HS-5 (cell line): ENCODE measurements at places on chromosomes 2 and 18.

DNA sequence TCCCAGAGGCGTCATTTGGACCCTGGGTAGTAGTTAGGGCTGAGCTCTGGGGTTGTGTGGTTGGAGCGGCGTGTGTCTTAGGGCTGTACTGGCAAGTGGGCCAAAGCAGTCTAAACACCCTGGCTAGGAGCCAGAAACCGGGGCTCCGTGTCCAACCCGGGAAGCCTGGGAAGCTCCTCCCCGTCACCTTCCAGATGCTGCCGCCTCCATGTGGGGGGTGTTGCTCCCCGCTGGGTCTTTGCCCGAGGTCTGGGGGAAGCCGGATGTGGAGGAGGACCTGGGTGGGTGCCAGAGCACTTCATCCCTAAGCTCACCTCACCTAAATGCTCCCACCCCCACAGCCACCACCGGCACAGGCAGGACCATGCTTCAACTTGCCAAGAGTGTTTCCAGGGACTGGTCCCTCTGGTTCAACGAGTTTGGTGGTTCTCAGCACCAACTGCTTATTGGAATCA is 25.4 kb downstream of the TET3 start:
- DNase-seq = no peak

DNA sequence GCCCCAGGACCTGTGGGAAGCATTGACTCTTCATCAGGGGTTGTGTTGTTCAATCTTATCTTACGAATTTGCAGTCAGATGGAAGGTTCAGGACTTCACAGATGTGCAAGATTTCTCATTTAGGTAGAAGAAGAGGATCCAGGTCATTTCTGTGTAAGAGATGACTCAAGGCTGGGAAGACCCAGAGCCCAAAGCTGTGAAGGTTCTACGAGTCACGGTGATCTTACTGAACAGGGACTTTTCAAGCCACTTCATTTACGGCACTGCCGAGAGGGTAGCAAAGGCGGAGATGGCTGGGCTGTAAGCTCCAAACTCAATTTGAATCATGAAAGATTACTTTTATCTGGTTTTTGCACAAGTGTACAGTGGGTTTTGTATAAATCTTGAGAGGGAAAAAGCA is 228.0 kb upstream of the MEX3C start:
- DNase-seq = no peak

GRCh38 chr2:236887531-236887930 is 198.2 kb upstream of the COPS8 start:
- no peak for DNase-seq

DNA sequence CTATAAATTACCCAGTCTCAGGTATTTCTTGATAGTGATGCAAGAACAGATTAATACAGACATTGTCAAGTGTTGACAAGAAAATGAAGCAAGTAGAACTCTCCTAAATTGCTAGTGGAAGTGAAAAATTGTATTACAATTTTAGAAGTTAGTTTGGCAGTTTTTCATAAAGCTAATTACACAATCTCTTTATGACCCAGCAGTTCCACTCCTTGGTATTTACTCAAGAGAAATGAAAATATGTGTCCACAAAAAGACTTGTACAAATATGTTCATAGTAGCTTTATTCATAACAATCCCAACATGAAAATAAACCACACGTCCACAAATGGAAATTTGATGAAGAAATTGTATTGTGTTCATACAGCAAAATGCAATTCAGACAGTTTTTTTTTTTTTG is 49.4 kb downstream of the PDE1A start:
- DNase-seq = no peak

- peak; percentile 36 for DNase-seq
These were observed 636.0 kb upstream of the LRATD1 start for GRCh38 chr2:13996527-13996926.

GRCh38 chr2:134341476-134341875 is 87.6 kb downstream of the MGAT5 start:
- DNase-seq = no peak

DNA sequence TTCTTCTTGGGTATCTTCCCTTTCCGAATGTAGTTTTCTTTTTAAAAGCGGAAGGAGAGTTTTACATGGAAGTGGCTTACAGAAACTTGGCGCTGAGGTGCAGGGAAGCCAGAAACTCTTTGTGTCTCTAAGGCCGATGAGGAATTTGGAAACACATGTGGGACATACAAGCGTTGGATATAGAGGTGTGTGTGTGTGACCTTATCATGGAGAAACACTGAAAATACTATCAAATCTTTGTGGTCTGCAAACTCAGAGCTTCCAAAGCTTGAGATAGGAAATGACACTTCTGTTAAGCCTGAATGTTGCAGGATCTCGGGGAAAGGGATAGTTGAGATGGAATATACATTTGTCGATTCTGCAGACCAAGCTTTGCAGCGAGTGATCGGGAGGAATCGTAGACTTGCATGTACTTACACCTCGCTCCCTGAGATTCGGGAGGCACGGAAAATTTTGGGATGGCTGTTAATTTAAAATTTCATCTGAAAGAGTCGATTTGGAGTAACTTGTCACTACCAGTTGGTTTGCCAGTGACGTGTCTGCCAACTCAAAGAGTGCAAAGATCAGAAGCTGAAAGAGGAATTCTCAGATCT is 1.0 kb downstream of the NAB1 start:
- DNase-seq = peak; percentile 33

- no peak for DNase-seq
These were observed 30.7 kb upstream of the ZNF236 start for GRCh38 chr18:76791642-76792041.

DNA sequence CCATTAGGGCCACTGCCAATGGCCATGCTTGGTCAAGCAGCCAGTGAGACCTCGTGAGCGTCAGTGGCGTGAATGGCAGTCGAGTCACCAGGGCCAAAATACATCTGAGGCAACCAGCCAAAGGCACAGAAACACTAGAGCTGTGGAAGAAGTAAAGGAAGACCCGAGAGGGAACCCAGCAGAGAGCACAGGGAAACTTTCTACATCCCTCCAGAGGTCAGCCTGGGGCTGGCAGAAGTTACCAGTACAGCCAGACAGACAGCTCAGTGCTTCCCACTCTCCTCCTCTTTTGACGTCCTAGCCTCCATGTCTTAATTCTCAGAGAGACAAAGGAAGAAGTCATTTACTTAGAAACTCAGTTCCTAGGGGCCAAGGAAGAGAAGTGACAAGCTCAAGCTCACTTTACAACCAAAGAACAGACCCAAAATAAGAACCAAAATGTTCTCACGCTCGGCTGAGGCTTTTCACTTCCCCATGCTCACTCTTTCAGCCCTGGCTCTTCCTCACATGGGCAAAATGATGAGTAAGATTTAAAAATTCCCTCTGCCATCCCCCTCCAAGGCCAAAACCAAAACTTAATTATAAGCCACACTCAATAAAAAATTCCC is 8.7 kb downstream of the CYRIA start:
- no peak for DNase-seq

DNA sequence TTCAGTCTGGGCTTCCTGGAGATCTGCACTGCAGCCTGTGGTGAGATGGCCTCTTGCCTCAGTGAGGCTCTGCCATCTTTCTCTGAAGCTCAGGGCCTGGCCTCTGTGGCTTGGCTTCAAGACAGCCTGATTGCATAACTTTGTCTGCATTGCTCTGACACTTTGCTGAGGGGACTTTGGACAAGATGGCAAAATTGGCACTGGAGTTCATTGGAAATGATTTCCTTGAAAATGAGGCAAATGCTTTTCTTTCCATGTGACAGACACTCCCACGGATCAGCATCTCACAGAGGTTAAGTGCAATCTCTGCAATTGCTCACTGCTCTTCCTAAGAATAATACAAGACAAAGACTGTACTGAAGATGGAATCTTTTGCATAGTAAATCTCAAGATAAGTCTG is 166.8 kb downstream of the KCNS3 start:
- no peak for DNase-seq

- DNase-seq = no peak
These were observed 69.3 kb downstream of the NEDD4L start for GRCh38 chr18:58113337-58113736.
